ENCODE measurements at places on chromosomes 11 and 22.

- no peak for DNase-seq
These were observed 38.3 kb downstream of the PIK3IP1 start for GRCh38 chr22:31253949-31254348.

GRCh38 chr11:65278356-65278755 is 16.6 kb downstream of the POLA2 start:
- no peak for DNase-seq

- peak; percentile 9 for DNase-seq
These were observed 671 bp upstream of the PICALM start for GRCh38 chr11:86069408-86070101.

DNA sequence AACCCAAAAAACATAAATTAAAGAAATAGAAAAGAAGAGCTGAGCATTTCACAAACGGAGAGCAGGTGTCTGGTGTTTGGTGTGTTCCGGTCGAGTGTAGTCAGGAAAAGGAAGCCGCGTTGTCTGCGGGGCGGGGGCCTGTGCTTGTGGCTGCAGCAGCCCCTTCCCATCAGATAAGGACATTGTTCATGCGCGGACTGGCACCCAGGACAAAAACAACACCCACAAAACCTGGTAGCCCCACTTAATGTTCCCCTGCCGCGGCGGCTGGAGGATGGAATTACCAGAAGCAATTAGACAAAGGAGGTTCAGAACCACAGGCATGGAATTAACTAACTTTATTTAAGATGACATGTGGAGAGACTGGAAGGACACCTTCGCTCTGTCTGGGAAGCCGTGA is 29.9 kb downstream of the KRTAP5-5 start:
- DNase-seq: no peak

DNA sequence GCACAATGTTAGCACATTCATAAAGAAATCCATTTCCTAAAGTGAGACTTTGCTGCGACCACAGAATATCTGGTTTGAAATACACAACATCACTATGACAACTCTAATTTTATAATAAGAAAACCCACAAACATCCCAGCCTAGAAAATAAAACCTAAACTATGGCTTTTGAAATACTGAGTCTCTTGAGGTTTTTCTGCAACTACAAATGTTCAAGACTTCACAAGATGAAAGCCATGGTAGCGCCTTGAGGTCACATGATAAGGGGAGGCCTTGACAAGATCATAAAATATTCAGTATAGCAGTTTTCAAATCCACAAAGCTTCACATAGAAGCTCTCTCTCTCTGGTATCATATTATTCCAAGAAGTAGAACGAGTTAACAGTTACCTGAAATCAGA is 126.8 kb downstream of the MPPED2 start:
- DNase-seq: no peak

DNA sequence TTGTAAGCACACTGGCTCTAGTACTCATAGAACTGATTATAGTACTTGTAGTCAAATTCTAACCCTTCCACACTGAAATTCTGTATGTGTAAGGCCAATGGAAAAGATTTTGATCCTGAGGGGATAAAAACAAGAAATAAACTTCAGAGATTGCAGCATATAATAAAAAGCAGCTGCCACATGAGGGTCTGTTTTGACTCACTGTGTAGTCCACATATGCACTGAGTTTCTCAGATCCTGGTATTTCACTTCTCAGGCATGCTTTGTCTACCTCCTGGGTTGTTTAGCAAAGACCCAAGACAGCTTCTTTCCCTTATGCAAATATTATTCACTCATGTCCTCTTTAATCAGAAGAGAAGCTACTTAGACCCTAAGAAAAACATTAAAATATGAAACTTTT is 71.1 kb upstream of the SLC5A12 start:
- DNase-seq: no peak

- DNase-seq: no peak
These were observed 75.7 kb upstream of the SUSD2 start for GRCh38 chr22:24105631-24106030.

DNA sequence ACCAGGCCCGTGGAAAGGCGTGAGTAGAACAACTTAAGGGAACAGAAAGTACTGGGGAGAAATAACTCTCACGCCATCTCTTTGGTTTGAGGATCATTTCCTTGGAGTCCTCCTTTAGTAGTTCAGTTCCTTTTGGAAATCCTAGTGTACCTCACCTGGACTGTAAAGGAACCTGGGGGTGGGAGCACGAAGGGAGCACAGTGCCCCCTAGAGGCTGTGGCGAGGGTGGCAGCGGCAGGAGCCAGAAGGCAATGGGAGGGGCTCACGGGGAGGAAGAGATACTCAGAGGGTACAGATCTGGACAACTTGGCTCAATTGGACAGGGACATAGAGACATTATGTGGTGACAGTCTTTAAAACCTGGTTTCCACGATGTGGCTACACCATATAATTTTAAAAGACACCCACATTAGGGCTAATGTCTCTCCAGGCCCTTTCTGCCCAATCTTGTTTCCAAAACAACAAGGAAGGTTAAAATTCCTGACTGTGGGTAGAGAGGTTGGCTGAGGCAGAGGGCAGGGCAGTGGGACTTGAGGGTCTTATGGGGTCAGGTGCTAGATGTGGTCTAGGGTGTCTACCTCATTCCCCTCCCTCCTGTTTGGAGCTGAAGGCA is 87.0 kb downstream of the CSNK2A3 start:
- DNase-seq: no peak

- DNase-seq: no peak
These were observed 1373.1 kb downstream of the TBC1D22A start for GRCh38 chr22:48135592-48135991.

DNA sequence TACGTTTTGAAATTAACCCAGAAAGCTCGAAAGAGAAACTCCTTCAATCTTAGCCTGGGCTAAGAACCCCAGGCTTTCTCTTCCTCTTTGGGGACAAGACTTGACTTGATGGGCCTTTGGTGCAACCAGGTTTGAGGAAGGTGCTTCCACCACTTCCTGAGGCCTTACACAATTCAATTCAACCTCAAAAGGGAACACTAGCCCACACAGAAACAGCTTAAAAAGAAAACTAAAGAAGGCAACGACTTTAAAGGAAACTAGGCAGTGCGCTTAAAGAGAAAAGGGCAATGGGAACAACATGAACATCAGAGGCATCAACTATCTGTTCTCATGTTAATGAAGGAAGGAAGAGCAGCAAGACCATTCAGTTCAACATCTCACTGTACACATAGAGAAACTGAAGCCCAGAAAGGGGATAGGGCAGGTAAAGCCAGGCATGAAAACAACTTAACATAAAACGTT is 24.8 kb downstream of the PAK1 start:
- DNase-seq: no peak

DNA sequence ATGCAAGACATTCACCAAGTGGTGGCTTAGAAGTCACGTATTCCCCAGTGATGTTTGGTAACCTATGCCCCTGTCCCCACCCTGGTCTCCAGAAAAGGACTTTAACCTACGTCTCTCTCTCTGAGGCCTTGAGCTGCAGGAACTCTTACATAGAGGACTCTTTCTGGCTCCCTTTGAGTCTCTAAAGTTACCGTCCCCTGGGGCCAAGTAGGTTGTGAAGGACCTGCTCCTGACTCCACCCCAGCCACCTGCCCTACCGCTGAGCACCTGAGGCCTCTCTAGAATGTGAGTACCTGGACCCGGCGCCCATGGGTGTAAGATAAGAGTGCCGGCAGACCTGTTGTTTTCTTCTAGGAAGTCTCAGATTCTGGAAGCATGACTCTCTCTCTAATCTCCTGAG is 95.4 kb downstream of the TIMP3 start:
- DNase-seq: no peak

DNA sequence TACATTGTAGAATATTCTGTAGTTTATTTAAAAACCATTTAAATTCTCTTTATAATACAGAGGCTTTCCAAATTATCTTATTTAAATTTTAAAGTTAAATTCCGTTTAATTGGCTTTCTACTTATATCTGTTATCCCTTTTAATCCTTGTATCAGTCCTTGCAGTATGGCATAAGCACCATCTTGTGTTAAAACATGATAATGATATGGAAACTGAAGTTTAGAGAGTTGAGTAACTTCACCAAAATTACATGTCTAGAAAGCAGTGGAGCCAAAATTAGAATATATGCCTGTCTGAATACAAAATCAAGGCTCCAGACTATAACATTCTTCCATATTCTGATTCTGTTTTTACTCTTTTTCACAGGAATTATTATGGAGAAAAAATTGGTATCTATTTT is 57.0 kb downstream of the ANO5 start:
- no peak for DNase-seq

- no peak for DNase-seq
These were observed 13.2 kb downstream of the SLC25A18 start for GRCh38 chr22:17576470-17576869.

DNA sequence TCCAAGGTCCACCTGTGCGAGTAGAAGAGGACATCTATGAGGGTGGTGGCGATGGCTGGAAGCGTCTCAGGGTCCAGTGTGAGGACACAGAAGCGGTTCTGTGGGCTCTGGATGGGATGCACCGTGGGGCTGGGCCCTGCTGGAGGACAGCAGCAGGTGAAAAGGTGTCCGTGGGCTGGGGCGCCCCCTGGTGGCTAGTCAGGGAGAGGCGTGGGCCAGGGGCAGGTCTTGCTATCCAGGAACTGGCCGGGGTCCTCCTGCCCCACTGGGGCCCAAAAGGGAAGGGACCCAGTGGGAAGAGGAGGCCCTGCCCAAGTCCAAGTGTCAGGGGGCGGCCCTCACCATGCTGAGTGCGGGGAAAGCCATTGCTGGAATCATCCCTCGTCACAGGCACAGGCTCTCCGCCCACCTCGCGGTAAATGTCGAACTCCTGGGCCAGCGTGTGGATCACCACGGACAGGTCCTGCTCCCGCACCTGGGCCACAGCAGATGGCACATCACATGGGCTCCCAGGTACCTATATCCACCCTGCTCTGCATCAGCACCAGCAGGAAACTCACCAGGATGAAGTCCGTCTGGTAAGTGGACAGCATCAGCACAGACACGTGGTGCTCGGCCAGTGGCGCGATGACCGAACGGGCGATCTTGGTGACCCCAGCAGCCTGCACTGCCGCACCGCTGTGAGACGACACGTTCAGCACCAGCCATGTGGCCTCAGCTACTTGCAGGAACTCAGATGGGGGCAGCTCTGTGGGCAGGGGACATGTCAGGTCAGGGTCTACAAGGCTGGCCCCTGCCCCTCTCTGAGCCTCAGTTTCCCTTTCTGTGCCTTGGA is 2.3 kb downstream of the CASTOR1 start:
- DNase-seq: no peak

DNA sequence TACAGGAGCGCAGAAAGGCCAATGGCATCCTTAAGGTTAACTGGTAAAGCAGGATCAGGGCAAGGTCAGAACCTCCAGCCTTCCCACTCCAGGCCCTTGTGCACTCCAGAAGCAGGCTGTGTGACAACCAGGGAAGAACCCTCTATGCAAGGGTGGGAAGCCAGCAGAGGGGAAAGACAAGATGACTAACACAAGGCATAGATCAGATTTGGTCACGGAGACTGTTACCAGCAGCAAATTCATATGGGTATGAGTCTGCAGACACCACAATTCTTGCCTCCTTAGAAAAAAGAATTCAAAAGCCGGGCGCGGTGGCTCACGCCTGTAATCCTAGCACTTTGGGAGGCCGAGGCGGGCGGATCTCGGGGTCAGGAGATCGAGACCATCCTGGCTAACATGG is 39.8 kb upstream of the MTNR1B start:
- DNase-seq: no peak

- DNase-seq: no peak
These were observed 59.2 kb downstream of the CACNG2 start for GRCh38 chr22:36644333-36644757.

Measured in dorsolateral prefrontal cortex (tissue), 122 donors.